ENCODE measurements at places on chromosomes 6 and 20.

GRCh38 chr6:134936931-134937330, 13.0 kb downstream of the ALDH8A1 start:
- no peak for DNase-seq

GRCh38 chr6:83071707-83072106, 4.2 kb downstream of the DOP1A start:
- no peak for DNase-seq

GRCh38 chr6:149933036-149933435, 8.8 kb upstream of the ULBP2 start:
- DNase-seq: no peak

GRCh38 chr6:97919631-97920030, 636.6 kb upstream of the MMS22L start:
- DNase-seq: no peak

DNA sequence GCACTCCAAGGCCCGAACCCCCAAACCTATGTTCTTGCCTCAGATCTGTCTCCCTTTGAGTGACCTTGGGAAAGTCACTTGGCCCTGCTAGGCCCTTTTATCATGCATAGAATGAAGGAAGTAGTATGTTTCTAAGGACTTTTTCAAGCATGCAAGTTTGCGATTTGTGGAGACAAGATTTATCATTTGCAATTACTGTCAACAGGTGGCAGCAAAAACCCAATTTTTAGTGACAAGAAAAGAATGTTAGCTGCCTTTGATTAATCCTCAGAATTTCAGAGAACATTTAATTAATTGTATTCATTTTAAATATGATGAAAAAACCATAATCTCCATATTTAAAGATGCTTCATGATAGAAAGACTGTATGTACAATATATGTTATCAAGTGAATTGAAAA, 28.3 kb upstream of the PREP start:
- DNase-seq: no peak

GRCh38 chr6:53437557-53438202, 88.9 kb upstream of the ELOVL5 start:
- DNase-seq: no peak

DNA sequence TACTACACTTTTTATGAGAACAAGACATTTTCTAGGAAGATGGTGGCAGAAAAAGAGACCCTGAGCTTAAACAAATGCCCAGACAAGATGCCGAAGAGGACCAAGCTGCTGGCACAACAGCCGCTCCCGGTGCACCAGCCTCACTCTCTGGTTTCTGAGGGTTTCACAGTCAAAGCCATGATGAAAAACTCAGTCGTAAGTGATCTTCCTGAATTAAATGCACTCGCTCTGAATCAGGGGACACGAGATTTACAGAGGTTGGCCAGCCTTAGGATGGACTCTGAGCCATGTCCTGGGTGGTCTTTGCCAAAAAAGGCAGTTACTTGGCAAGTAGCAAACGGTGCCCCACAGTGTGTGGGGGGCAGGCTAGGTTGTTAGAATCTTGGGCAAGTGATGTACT, 423 bp downstream of the PACRG start:
- DNase-seq: peak; percentile 30

GRCh38 chr6:31169123-31169857, 1.2 kb downstream of the POU5F1 start:
- no peak for DNase-seq

DNA sequence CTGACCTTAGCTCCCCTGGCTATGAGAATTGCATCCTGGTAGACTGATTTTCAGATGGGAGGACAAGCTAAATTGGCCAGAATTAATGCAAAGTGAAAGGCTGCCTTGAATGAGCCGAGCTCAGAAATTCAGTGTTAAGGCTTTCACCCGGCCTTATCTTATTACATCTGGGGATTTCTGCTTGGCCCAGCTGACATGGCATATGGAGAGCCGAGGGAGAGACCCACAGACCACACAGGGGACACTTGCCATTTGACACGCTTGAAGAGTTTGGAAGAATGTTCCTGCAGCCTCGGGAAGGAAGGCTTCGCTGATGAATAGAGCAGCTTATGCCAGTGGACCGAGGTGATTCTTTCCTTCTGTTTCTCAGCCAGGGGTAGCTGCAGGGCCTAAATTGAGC, 9.0 kb downstream of the MOCS3 start:
- DNase-seq: no peak

DNA sequence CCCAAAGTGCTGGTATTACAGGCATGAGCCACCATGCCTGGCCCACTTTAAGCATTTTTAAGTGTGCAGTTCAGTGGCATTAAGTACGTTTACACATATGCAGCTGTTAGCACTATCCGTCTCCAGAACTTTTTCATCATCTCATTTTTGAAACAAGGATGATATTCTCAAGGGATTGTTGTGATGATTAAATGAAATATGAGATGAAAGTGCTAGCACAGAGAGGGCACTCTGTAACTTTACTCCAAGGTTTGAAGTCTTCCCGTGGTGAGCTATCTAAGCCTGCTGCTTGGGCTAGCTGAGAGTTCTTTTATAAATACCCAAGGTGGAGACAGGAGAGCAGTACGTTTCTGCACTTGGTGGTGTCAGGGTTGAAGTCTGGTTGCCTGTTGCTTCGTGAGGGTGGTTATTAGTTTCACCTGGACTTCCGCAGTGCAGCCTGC, 6.6 kb downstream of the TM9SF4 start:
- DNase-seq: no peak

GRCh38 chr6:166166314-166167257, 1.1 kb downstream of the TBXT start:
- no peak for DNase-seq

GRCh38 chr20:25042531-25043498, 15.1 kb downstream of the ACSS1 start:
- DNase-seq: no peak

DNA sequence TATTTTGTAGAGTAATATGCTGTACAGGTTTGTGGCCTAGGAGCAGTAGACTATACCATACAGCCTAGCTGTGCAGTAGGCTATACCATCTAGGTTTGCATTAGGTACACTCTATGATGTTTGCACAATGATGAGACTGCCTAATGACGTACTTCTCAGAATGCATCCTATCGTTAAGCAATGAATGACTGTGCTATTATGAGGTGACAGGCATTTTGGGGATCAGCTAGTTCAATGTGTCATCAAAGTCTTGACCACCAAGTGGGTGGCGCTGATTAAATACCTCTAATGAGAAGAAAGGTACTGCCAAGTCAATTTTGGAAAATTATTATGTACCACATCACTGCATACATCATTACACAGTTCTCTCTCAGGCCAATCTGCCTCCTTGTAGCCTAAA, 190.2 kb downstream of the BACH2 start:
- DNase-seq: no peak

GRCh38 chr6:5072440-5072839, 12.7 kb upstream of the PPP1R3G start:
- DNase-seq: no peak

DNA sequence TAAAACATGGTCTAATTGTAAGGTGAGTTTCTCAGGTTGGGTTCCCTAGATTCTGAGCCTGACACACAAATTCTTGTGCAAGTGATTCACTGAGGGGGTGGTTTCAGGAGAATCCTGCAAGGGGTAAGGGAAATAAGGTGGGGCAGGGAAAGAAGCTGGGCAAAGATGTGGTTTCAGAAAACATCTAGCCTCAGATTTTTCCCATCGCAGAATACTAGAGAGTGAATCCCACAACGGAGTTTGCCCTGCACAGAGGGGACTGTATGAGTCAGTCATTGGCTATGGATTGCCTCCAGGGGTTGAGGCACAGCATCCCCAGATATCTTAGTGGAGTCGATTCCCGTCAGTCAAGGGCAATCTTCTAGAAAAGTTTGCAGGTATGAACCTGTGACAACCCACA, 65.2 kb downstream of the PRL start:
- no peak for DNase-seq

GRCh38 chr6:64123761-64124633, 488.4 kb downstream of the PHF3 start:
- no peak for DNase-seq

DNA sequence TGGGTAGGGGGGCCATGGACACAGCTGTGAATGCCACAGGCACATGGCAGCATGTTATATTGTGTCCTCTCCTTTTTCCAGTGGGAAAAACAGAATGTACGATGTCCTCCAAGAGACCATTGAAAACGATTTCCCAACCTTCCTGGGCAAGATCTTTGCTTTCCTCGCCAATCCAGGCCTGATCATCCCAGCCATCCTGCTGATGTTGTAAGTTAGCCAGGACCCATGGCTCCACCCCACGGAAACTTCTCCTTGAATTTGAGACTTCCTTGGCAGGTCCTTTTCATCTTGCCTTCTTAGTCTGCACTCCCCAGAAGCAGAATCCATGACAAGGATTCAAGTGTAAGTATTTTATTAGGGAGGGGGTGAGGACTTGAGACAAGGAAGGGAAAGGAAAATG, 28.2 kb upstream of the NOP56 start:
- no peak for DNase-seq

- DNase-seq: no peak
These were observed 270 bp downstream of the PLEKHG1 start for GRCh38 chr6:150600010-150600300.

- no peak for DNase-seq
These were observed 555.6 kb downstream of the KIF16B start for GRCh38 chr20:16017656-16018055.

GRCh38 chr6:109795994-109796555, 105.0 kb downstream of the FIG4 start:
- DNase-seq: no peak

GRCh38 chr20:11338496-11339306, 579.0 kb upstream of the BTBD3 start:
- no peak for DNase-seq

DNA sequence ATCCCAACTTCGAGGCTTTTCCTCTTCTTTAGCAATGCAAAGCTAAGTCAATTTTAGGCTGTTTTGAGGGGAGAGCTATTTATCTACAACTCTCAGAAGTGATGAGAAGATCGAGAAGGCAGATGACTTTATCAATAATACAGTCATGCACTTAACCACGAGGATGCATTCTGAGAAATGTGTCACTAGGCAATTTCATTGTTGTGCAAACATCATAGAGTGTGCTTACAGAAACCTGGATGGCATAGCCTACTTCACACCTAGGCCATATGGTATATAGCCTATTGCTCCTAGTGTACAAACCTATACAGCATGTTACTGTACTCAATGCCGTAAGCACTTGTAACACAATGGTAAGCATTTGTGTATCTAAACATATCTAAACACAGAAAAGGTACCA, 66.6 kb downstream of the PRND start:
- no peak for DNase-seq

DNA sequence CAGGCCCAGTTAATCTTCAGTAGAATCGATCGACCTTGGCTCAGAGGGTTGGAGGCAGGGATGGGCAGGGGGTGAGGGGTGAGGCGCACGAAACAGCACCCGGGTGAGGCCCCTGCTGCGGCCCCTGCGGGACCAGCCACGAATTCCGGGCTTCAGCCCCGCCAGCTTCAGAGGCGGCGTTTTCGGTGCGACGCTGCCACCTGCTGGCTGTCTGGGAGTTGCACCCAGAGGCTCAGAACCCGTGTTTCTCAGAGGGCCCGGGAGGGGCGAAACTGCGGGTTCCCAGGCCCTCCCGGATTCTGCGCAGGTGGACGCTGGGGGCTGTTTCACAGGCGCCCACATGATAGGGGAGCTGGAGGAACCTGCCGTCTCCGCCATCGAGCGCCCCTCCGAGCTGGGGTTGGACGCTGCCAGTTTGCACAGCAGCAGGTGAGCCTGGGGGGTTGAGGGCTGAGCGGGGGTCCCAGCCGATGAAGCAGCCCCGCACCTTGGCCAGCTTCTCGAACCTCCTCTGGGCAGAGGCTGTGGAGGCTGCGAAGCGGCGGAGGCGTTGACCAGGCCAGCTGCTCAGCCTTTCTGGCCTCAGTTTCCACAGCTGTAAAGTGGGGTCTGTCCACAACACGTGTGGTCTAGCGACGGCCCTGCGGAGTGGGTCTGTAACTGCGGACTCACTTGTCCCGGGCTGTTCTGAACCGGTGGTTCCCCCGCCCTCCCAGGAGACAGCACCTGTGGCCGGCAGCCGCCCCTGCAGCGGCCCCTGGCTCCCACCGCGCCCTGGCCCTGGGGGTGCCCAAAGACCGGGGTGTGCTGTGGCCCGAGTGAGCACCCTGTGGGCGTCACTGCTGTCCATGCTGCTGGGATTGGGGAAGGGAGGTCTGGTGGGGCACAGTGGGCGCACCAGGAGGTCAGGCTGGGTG, 2.5 kb upstream of the BHLHE23 start:
- DNase-seq: peak; percentile 69

GRCh38 chr20:2745936-2746635, 53.5 kb downstream of the EBF4 start:
- no peak for DNase-seq

DNA sequence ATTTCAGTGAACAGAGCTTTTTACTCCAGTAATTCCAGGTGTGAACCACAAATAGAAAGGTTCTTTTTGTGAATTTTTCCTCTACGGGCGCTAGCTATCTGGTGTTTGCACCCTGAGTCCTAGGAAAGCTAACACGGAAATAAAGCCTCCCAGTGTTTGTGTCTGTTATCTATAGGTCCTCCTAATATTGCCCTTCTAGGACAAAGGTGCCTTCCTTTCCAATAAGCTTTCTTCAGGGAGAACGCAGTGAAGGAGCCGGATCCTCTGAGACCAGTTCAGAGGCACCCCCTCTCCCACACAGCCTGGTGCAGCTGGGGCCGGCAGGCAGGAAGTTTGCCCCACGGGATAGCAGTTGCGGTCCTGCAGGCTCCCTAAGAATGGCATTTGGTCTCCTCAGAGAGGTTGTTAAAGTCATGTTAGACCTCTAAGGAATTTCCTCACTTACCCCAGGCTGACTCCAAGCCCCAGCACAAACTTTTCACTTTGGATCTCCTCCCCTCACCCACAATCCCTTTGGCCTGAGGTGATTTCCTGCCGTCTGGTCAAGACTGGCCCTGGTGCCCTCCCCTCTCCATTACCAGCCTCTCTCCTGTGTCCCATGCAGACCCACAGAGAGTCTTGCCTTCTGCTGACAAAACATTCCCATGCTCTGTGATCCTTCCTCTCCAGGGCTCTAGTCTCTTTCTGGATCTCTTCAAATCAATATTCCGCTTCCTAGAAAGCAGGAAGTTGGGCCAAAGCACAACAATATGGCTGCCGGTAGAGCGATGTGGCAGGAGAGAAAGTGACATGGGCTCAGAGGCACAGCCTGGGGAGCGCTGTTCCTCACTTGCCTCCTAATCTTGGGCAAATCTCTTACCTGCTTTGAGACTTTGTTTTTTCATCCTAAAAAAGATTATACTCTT, 126.0 kb downstream of the MOXD1 start:
- no peak for DNase-seq

DNA sequence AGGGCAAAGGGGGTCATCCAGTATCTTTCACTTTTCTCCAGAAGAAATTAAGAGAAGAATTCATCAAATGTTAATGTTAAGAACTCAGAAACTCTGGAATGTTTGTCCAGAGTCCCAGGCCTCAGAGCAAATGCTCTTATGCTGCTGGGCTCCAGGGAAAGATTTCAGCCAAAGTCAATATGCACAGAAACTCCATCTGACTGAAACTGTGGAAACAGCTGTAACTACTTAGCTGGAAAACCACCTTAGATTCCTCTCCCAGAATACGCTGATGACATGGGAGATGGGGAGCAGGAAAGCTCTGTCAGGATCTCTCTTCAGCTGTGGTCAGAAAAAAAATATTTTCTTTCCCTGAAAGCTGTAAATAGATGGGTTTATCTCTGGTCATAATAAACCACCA, 559.6 kb downstream of the RFPL4B start:
- no peak for DNase-seq

GRCh38 chr6:101296169-101296960, 97.1 kb upstream of the GRIK2 start:
- no peak for DNase-seq
